ENCODE measurements at places on chromosomes 2 and 18.

GRCh38 chr2:119744335-119744939, 15.3 kb upstream of the PTPN4 start:
- no peak for DNase-seq

GRCh38 chr18:76565238-76566173, 70.5 kb upstream of the ZNF516 start:
- peak; percentile 15 for DNase-seq

- no peak for DNase-seq
These were observed 194.6 kb downstream of the FAM210A start for GRCh38 chr18:13531681-13532325.

GRCh38 chr2:227862227-227862740, 9.1 kb upstream of the DAW1 start:
- DNase-seq, result peak; percentile 26

DNA sequence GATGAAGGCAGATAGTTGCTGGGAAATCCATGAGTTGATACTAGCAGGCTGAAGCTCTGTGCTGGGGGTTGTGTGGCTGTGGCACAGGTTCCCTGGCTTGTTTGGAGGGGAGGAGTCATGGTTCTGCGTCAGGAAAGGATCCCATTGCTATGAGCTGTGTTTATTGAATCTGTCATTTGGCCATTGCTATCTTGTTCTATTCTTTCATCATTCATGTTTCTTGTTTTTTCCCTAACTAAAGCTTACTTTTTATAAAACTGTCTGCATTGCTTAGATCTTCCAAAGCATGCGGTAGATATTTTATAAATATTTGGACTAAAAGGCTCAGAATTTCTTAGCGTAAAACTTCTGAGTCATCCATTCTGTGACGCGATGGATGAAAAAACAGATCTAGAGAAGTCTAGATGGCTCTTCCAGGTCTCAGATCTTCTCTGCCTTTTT, 335.3 kb downstream of the PTPRM start:
- no peak for DNase-seq

- DNase-seq, result no peak
These were observed 13.2 kb upstream of the MYO1B start for GRCh38 chr2:191231995-191232394.

DNA sequence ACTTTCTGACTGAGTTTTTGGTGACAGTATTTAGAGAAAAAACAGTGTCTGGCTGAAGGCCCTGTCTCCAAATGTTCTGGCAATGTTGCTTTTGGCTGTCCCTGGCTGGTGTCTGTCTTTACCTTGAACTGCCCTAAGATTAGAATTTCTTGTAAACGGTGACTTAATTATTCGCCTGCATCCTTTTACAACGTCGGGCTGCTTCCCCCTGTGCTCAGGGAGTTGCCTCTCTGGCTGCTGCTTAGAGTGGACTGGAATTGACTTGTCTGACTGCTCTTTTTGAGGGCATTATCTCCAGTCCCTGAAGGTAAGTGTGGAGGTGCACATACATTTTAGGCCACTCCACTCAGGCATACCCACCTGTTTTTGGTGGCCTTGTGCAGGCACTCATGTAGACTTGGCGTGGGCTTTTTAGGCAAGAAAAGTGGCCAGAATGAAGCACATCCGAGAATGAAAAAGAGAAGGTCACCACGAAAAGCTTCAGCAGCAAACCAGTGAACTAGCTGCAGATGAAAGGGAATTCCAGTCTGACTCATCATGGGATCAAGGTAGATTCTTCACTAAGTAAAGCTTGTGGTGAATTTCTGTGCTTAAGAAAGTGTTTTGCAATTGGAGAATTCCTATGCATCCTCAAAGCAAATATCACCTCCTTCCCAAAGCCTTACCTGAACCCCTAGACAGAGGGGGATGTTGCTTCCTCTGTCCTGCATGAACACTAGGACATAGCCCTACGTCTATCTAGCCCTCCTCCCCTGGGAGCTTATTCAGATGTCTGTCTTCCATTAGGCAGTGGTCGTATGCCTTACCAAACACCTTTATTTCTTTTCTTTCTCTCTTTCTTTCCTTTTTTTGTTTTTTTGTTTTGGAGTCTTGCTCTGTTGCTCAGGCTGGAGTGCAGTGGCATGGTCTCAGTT, 230.3 kb upstream of the TRIB2 start:
- DNase-seq, result no peak

DNA sequence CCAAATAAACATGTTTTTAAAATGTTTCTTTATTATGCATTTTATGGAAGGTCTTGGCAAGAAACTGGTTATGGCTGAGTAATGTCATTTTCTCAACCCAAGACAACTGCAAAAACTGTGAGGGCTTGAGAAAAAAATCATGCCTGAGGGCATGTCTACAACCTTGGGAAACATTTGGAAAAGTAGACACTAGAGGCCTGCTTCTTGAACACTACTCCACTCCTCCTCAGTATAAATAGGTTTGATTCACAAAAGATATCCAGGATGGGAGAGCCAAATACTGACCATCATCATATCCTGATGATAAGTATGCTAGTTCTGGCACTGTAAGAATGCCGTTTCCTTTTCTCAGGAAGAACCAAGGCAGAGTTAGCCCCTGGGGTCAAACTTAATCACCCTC, 71.1 kb downstream of the OSR1 start:
- DNase-seq, result no peak

- DNase-seq, result no peak
These were observed 308.1 kb upstream of the CYRIA start for GRCh38 chr2:16973586-16974286.

DNA sequence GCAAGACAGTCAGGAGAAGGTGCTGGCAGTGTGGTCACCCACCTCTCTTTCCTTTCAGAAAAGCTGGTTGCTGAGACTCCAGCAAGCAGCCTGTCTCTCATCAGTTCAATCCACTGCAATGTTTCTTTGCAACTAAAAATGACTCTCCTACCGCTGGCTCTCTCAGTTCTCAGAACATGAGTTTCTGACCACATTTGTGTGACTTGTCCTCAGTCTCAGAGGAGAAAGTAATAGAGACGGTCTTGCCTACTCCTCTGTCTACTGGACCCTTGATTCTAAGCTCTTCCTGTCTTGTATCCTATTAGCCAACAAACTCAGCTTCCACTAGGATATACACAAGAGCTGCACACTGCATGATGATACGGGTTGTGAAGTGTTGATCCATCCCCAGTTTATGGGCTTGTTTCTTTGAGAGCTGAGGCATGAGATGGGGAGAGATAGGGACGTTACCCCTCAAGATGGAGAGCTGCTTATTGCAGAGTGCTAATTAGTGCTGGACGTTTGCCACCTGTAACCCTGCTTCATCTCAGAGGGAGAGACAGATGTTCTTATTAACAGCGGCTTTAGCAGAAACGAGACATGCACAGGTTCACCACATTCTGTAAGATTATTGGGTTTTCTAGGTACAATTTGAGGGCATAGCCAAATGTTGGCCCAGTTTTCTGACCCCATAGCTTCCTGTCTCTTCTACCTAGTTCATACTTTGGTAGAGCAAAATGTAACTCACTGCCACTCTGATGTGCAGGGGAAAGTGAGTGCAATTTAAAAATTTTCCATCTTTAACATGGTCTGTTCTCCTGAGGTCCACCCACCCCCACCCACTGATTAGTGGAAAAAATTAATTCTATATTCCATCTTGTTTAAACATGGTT, 32.4 kb upstream of the YWHAQ start:
- no peak for DNase-seq

GRCh38 chr2:235287375-235287733, 206.5 kb upstream of the AGAP1 start:
- no peak for DNase-seq

- no peak for DNase-seq
These were observed 111.3 kb downstream of the CPS1 start for GRCh38 chr2:210667711-210668110.

DNA sequence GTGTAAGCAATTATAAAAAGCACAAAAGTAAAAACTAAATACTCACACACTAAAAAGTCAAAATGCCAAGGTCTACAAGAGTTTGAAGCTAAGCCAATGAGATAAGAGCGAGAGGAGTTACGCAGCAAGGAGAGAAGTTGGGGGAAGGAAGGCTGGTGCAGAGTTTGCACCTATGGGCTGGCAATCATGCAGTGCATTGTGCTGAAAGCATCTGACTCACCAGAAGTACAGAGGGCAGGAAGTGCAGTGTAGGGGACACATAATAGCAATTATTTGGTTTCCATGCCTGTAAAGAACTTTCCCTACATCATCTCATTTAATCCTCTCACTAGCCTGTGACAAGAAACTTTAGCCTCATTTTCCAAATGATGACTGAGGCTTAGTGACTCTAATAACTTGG, 142.7 kb upstream of the KYNU start:
- no peak for DNase-seq

GRCh38 chr18:70892381-70892780, 603.5 kb downstream of the SOCS6 start:
- no peak for DNase-seq

- no peak for DNase-seq
These were observed 106.4 kb upstream of the RBBP8 start for GRCh38 chr18:22826726-22827125.

- DNase-seq, result no peak
These were observed 508.4 kb downstream of the ZEB2 start for GRCh38 chr2:144011553-144011952.

DNA sequence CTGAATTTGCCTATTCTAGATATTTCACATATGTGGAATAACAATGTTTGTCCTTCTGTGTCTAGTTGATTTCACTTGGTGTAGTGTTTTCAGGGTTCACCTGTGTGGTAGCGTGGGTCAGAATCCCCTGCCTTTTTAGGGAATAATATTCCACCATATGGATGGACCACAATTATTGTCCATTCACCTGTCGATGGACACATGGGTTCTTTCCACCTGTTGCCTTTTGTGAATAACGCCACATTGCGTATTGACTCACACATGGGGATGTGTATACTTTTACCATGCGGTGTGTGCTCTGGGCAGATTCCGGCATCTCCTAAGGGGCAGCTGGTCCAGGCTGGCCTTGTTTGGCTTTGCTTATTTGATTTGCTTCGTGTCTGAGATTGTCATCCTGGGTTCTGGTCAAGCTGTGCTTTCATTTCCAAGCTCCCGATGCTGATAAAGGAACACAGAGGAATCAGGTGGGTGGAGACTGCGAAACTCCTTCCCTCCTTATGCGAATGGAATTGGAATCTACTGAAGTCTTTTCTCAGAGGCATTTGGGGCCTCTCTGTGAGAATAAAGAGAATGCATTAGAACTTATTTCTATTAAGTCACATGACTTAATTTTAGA, 18.9 kb upstream of the ALLC start:
- no peak for DNase-seq

- no peak for DNase-seq
These were observed 1.5 kb downstream of the MTHFD2 start for GRCh38 chr2:74199871-74200305.

All from NCI-H1930 (cell line).